ENCODE measurements at places on chromosomes 2 and 18.

DNA sequence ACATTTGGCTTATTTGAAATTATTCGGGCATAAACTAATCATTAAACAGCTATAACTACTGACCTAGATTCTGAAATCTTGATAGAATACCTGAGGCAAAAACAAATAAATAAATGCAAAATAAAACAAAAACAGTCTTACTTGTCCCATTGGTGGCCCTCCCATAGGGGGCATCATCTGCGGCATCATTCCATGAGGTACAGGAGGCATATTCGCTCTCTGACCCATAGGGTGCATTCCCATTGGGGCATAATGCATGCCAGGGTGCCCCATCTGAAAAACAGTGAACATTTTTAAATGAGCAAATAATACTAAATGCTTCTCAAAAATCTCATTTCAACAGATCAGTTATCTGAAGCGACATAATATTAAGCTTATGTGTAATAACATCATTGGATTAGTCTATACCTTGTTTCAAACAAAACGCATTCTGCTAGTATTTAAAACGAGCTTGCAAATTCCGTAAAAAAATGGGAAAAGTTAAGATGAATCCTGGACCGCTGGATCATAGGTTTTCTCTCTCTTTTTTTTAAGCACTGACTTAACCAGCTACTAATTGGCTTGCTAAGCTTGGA is 1.3 kb downstream of the PRPF40A start:
- DNase-seq, result peak; percentile 44

DNA sequence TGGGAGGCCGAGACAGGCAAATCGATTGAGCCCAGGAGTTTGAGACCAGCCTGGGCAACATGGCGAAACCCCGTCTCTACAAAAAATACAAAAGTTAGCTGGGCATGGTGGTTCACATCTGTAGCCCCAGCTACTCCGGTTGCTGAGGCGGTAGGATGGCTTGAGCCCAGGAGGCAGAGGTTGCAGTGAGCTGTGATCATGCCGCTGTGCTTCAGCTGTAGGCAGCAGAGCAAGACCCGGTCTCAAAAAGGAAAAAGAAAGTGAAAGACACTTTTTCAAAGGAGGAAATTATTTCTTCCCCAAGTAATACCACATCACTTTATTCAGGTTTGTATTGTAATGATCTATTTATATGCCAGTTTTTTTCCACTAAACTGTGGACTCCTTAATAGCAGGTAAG is 35.7 kb upstream of the TAF4B start:
- DNase-seq, result no peak

DNA sequence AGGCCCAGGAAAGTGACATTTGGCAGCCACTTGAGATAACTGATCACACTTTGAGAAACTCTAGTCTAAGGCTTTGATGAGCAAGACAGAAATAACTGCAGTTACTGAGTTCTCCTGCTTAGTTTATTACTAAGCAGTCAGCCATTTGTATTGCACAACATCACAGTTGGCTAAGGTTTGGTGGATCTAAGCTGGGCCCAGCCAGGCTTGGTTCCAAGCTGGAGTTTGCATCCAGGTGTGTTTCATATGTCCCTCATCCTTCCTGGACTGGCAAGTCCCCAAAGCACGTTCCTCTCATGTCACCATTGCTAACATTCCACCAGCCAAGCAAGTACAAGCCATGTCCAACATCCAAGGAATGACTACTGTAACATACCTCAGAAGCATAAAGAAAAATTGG is 71.3 kb upstream of the ZNF532 start:
- DNase-seq, result no peak

DNA sequence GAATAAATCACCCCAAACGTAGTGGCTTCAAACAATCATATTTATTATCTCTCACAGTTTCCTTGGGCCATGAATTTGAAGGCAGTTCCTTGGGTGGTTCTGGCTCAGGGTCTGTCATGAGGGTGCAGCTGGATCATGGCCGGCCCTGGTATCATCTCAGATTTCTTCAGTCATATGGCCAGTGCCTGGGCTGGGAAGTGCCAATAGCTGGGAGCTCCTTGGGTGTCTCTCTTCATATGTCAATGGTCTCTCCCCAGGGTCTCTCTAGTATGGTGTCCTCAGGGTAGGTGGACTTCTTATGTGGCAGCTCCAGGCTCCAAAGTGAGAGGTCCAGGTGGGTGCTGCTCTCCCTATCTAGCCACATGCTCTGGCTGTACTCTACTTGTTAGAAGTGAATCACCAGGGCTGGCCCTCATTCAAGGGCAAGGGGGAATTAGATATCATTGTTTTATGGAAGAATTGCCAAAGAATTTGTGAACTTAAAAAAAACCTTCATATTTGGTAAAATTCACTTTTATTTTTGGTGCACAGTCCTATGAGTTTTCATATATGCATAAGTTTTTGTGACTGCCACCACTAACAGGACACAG is 15.4 kb downstream of the FHOD3 start:
- DNase-seq, result no peak

DNA sequence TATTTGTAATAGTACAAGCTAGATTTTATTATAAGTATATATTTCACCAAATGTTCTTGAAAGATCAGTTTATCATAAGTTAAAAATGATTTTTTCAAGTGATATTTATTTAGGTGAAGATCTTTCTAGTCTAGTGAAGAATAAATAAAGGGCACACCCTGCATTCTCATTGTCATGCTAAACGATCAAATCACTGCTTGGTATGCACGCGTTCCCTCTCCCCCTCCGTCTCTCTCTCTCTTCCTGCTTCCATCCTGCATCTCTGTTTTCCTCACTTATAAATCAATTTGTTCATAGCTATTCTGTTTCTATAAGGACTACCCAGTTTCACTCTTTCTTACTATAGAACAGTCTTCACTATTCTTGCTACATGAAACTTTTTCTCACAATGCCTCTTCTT is 1067.4 kb downstream of the LRP1B start:
- DNase-seq, result no peak

GRCh38 chr2:198883604-198884003 is 574.1 kb downstream of the SATB2 start:
- no peak for DNase-seq

GRCh38 chr2:144523596-144524117 is 3.7 kb upstream of the ZEB2 start:
- no peak for DNase-seq

Measured in RCC 7860 (cell line).